ENCODE measurements at places on chromosomes 4 and X. TPM values are rescaled to one million over a fixed set of nuclear protein-coding genes. Genes with fewer than 3 reads are reported as not detected.

GRCh38 chr4:164531336-164531735, 222.6 kb upstream of the SMIM31 start:
- H3K27me3 ChIP-seq, result no peaks in the 10 kb centered on the region
- no peak overlapping the region for H3K27ac ChIP-seq
- H3K36me3 ChIP-seq, result no peaks in the 10 kb centered on the region
- DNase-seq, result no peak

- no peak for DNase-seq
- no peak overlapping the region for H3K27ac ChIP-seq
- H3K27me3 ChIP-seq, result no peaks in the 10 kb centered on the region
- no peaks in the 10 kb centered on the region for H3K36me3 ChIP-seq
Measured at GRCh38 chr4:34850968-34851367, 1393.3 kb downstream of the ARAP2 start.

- H3K36me3 ChIP-seq, result peaks cover 55% of the 10 kb centered on the region
- peak within 1 kb of the TSS; percentile 84 for H3K27ac ChIP-seq
- H3K27me3 ChIP-seq, result no peaks in the 10 kb centered on the region
- H3K4me3 ChIP-seq, result peak within 1 kb of the TSS; percentile 95
- DNase-seq, result peak; percentile 99
Measured at GRCh38 chr4:39458505-39459300, at the start of the genes LIAS and RPL9. TSS of gene LIAS (plus strand) at chr4:39459056. CDS start at chr4:39459118, 62 bp downstream. TSS of gene RPL9 (minus strand) at chr4:39458922. CDS start at chr4:39458439, 483 bp downstream.

- H3K27me3 ChIP-seq, result no peaks in the 10 kb centered on the region
- no peaks in the 10 kb centered on the region for H3K36me3 ChIP-seq
- no peaks in the 10 kb centered on the region for H3K4me1 ChIP-seq
- DNase-seq, result no peak
- H3K4me3 ChIP-seq, result no peak overlapping the region
Measured at GRCh38 chr4:74021601-74022000, 16.9 kb downstream of the CXCL3 start.

- H3K27me3 ChIP-seq, result no peaks in the 10 kb centered on the region
- H3K4me3 ChIP-seq, result no peak overlapping the region
- H3K36me3 ChIP-seq, result peaks cover 28% of the 10 kb centered on the region
- DNase-seq, result no peak
- no peak overlapping the region for H3K27ac ChIP-seq
Measured at GRCh38 chr4:110130576-110131358, 67.6 kb downstream of the ELOVL6 start.

GRCh38 chr4:86894455-86894854, 2.2 kb upstream of the C4orf36 start:
- DNase-seq, result no peak
- H3K4me1 ChIP-seq, result no peaks in the 10 kb centered on the region
- H3K4me3 ChIP-seq, result no peak overlapping the region
- no peaks in the 10 kb centered on the region for H3K36me3 ChIP-seq

DNA sequence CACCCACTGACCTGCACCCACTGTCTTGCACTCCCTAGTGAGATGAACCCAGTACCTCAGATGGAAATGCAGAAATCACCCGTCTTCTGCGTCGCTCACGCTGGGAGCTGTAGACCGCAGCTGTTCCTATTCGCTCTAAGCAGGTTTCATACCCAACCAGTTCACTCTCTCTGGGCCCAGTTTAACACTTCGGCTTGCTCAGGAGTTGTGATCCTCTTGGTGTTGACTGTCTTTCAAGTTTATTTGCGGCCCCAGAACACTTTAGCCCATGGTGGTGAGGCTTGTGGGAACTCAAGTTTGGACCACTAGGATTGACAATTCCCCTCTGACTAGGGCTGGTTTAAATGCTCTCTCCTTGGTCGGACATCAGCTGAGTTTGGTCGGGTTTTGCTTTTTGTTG, 147.0 kb downstream of the DACH2 start:
- no peak overlapping the region for H3K27ac ChIP-seq
- DNase-seq, result no peak
- no peaks in the 10 kb centered on the region for H3K4me1 ChIP-seq
- H3K36me3 ChIP-seq, result no peaks in the 10 kb centered on the region
- no peaks in the 10 kb centered on the region for H3K27me3 ChIP-seq
- no peak overlapping the region for H3K4me3 ChIP-seq

DNA sequence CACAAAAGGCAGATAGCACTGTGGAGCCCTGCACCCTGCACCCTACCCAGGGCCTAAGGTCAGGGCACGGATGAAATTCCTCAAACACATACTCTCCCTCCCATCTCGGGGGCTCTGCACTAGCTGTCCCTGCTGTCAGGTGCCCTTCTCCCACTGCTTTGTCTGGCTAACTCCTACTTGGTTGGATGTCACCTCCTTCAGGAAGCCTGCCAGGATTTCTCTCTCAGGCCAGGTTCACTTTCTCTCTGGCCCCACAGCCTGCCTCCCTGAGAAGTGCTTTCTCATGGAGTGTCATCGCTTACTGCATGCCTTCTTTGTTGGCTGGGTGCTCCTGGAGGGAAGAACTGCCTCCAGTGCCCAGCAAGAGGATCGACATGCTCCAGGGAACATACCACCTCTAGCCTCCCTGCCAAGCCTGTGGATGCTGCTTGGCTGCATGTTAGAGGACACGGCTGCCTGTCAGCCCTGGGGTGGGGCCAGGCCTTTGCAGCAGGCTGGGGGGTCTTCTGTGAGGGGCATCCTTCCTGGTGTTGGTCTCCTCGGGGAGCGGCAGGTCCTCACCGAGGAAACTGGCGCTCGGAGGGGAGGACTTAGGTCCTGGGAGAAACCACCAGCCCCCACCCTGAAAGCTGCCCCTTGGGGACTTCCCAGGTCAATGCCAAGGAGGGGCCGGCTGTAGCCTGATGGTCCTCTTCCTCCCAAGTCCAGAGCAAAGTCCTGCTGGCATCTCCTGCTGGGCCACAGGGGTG, 15.0 kb downstream of the ABLIM2 start:
- H3K4me3 ChIP-seq, result no peak overlapping the region
- no peaks in the 10 kb centered on the region for H3K36me3 ChIP-seq
- H3K4me1 ChIP-seq, result no peaks in the 10 kb centered on the region
- no peaks in the 10 kb centered on the region for H3K27me3 ChIP-seq
- no peak overlapping the region for H3K27ac ChIP-seq

DNA sequence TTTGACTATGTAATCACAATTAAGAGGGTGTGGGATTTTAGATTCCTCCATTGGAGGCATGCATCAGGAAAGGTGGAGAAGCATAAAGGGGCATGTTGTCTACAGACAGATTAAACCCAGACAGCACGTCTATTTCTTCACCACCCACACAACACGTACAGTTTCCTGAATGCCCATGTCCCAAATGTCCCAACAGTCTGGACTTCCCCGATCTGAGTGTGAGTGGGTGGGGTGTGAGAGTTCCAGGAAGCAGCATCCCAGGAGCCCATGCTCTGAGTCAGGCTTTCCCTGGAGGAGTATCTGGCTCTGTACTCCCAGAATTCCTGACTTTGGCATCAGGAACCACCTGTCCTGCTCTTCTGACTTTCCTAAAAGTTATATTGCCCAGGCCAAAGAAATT, 30.8 kb upstream of the NDP start:
- no peak overlapping the region for H3K4me3 ChIP-seq
- H3K27me3 ChIP-seq, result no peaks in the 10 kb centered on the region
- H3K36me3 ChIP-seq, result no peaks in the 10 kb centered on the region
- no peak overlapping the region for H3K27ac ChIP-seq
- H3K4me1 ChIP-seq, result no peaks in the 10 kb centered on the region
- no peak for DNase-seq

GRCh38 chrX:104284507-104284906, 29.8 kb upstream of the ESX1 start:
- no peaks in the 10 kb centered on the region for H3K36me3 ChIP-seq
- H3K4me3 ChIP-seq, result no peak overlapping the region

SH3RF1 gene
- 0.22 TPM for total RNA-seq

ASB11 gene
- total RNA-seq, result not detected

NXT2 gene
- total RNA-seq, result 9.9 TPM

CPXCR1 gene
- total RNA-seq, result not detected

CHIC2 gene
- total RNA-seq, result 116 TPM

UCHL1 gene
- not detected for total RNA-seq

SPIN4 gene
- total RNA-seq, result 8.0 TPM

GAGE12J gene
- total RNA-seq, result not detected

Data from Karpas-422 (cell line).